ENCODE measurements at places on chromosomes 16 and 17.

- no peak for DNase-seq
Observed at GRCh38 chr17:75762513-75763268, 2.3 kb downstream of the GALK1 start.

DNA sequence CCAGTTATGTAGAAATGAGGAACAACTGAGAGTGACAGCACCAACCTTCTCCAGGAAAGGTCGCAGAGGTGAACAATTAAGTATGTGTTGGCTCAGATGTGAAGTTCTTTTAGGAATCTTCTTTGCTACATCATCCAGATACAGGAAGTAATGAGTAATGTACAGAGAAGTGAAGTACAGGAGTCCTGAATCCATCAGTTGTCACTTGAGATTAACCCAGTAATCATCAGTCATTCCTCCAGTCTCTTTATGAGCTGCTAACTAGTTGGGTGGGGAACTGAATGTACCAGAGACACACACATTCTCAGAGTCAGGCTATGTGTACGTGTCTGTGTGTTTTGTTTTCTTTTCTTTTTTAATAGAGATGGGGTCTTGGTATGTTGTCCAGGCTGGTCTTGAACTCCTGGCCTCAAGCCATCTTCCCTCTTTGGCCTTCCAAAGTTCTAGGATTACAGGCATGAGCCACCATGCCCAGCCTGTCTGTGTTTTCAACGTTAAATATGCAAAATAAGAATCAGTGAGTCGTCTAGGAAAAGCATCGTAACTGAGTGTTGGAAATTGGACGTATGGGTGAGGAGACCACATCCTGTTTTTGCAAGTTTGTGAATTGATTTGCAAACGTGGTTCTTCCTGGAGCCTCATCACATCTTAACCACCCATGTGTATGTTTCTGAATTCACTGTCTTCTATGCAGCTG lies 19.9 kb downstream of the ZNF200 start:
- no peak for DNase-seq

- DNase-seq = no peak
Observed at GRCh38 chr17:74226252-74226651, 12.9 kb downstream of the TTYH2 start.

GRCh38 chr16:23944381-23944780 lies 108.6 kb downstream of the PRKCB start:
- no peak for DNase-seq

- no peak for DNase-seq
Observed at GRCh38 chr17:8555062-8555461, 75.5 kb downstream of the MYH10 start.

Measured in stimulated activated CD8-positive, alpha-beta memory T cell treated with anti-CD3 and anti-CD28 coated beads, Interleukin-7, amount 100 ng/mL, for 1 hour (primary cell).